Activated CD8-positive, alpha-beta T cell treated with anti-CD3 and anti-CD28 coated beads for 36 hours (primary cell): ENCODE measurements at places on chromosomes 3 and 15. TPM values are rescaled to one million over a fixed set of nuclear protein-coding genes. Genes with fewer than 3 reads are reported as not detected.

DNA sequence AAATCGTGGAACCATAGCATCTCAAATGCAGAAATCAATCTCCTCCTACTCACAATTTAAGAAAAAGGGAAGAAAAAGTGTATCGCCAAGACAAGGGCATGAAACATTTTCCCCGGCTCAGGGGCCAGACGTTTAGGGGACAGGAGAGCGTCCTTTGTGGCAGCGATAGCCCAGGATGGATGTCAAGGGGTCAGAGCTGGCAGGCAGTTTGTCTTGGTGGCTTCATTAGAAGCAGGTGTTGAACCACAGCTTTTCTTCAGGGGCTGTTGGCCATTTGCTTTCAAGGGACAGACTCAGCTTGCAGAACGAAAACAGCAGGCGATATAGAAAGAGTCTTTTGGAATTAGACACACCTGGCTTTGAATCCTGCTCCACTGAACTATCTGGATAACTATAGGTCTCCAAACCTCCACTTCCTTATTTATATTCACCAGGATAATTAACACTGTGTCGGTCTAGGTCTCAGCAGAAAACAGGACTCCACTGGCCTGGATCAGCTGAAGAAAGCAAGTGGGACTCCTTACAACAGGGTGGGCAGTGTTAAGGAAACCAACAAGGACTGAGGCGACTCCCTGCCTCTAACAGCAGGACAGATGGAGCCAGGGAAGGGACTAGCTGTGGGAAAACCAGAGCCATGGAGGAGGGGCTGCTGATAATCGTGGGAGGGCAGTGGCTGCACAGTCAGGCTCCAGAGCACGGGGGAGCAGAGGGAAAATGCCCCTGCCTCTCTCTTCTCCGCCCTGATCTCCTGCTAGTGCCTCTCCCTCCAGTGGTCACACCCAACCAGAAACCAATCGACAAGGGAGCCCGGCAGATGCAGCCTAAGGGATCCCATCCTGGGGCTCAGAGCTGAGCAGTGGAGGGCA, 123.6 kb downstream of the LIPC start:
- no peaks in the 10 kb centered on the region for H3K27me3 ChIP-seq
- peaks cover 14% of the 10 kb centered on the region for H3K4me1 ChIP-seq
- H3K4me3 ChIP-seq, result no peak overlapping the region
- DNase-seq, result no peak
- no peak overlapping the region for H3K27ac ChIP-seq

CCDC9B gene
- 1.4 TPM for total RNA-seq

GRCh38 chr3:4562595-4562994, 69.4 kb downstream of the ITPR1 start:
- peaks cover 4% of the 10 kb centered on the region for H3K36me3 ChIP-seq
- H3K4me3 ChIP-seq, result no peak overlapping the region
- no peak for DNase-seq
- H3K27ac ChIP-seq, result no peak overlapping the region
- no peaks in the 10 kb centered on the region for H3K27me3 ChIP-seq
- peaks cover 9% of the 10 kb centered on the region for H3K4me1 ChIP-seq

DNA sequence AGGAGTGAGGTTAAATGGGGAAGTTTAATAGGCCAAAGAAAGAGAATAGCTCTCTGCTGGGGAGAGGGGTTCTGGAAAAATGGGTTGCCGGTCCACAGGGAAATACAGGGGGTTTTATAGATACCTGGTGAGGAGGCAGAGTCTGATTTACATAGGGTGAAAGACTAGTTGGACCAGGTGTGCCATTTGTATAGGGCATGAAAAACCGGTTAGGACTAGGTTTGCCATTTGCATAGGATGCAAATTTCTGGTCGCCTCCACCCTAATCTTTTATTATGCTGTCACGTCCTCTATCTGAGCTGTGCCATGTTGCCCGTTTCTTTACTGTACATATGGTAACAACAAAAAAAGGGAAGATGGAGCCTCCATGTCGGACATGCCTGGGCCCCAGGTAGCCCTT, 960.1 kb downstream of the FHIT start:
- no peaks in the 10 kb centered on the region for H3K36me3 ChIP-seq
- no peak overlapping the region for H3K27ac ChIP-seq
- no peak overlapping the region for H3K4me3 ChIP-seq
- H3K27me3 ChIP-seq, result no peaks in the 10 kb centered on the region

- no peaks in the 10 kb centered on the region for H3K4me1 ChIP-seq
- H3K36me3 ChIP-seq, result no peaks in the 10 kb centered on the region
- H3K27ac ChIP-seq, result no peak overlapping the region
- no peak overlapping the region for H3K4me3 ChIP-seq
- no peak for DNase-seq
- peaks cover 3% of the 10 kb centered on the region for H3K27me3 ChIP-seq
These were observed 253.3 kb downstream of the PTPRG start for GRCh38 chr3:61814674-61815073.
